Activated CD4-positive, alpha-beta T cell treated with anti-CD3 and anti-CD28 coated beads for 4 hours (primary cell): ENCODE measurements at places on chromosomes 13 and 19.

GRCh38 chr19:16521715-16522289 is 20.4 kb downstream of the CHERP start:
- no peak for DNase-seq

GRCh38 chr19:13100841-13101589 is 1.6 kb downstream of the LYL1 start:
- DNase-seq, result no peak

GRCh38 chr13:113947311-113948033 is 26.4 kb downstream of the C13orf46 start:
- no peak for DNase-seq

GRCh38 chr19:11208561-11209471 is 11.5 kb upstream of the KANK2 start:
- DNase-seq, result no peak

DNA sequence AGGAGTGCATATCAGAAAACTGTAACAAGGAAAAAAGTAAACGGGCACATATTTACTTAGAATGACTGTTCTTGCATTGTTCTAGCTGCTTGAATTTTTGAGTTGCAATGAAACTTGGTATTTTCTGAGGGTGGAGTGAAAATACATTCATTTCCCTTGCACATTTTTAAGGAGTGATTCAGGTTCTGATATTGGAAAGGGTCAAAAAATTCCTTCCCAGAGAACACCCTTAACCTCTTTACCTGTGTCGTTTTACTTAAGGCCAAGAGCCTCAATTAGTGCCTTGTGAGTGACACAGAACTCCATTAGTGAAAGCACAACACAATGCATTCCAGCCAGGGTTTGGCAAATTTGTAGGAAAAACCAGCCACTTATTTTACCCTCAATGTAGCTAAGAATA is 2.3 kb downstream of the ITGBL1 start:
- DNase-seq, result no peak
